ENCODE measurements at places on chromosomes 16 and 17.

DNA sequence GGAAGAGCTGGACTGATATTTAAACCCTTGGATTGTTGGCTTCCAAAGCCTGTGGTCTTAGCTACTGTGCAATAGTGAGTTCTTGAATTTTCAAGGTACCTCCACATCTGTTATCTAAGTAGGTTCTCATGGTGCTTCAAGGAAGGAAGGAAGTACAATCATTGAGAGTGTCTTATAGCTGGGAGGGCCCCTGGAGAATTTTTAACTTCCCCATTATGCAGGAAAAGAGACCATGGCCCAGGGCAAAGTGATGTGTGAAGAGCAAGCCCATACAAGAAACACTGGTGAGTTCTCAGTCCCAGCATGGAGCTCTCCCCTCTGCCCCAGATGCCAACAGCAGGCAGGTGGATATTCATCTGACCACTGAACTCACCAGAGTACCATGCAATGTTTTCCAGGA is 169.0 kb upstream of the IRX6 start:
- DNase-seq = no peak

DNA sequence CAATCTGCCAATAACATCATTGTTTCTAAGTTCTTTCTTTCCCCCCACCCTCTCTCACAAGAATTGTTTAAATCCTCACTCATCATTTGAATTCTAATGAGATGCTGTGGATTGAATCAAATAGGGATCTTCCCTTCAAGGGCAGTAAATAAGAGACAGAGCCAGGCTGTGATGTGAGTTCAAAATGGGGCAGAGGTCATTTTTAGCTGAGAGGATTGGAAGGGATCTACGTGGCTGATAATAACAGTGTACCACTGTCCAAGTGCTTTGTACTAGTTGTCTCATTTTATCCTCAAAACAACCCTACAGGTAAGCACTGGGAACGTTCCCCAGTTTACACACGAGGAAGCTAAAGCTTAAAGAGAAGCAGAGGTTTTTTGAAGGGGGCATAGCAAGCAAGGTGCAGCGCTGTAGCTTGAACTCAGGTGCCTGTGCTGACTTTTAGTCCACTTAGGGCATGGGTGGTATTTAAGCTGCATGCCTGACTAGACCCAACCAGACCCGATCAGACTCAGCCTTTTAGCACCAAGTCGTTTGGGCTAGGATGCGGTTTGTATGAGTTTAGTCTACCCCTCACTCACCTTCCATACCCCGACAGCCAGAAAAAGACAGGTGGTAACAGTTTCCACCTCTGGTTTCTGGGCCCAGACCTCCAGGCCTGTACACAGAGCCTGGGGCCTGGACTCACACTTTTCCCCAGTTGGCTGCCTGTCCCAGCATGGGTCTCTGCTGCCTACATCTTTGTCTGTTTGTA is 39.2 kb upstream of the CCR7 start:
- no peak for DNase-seq

DNA sequence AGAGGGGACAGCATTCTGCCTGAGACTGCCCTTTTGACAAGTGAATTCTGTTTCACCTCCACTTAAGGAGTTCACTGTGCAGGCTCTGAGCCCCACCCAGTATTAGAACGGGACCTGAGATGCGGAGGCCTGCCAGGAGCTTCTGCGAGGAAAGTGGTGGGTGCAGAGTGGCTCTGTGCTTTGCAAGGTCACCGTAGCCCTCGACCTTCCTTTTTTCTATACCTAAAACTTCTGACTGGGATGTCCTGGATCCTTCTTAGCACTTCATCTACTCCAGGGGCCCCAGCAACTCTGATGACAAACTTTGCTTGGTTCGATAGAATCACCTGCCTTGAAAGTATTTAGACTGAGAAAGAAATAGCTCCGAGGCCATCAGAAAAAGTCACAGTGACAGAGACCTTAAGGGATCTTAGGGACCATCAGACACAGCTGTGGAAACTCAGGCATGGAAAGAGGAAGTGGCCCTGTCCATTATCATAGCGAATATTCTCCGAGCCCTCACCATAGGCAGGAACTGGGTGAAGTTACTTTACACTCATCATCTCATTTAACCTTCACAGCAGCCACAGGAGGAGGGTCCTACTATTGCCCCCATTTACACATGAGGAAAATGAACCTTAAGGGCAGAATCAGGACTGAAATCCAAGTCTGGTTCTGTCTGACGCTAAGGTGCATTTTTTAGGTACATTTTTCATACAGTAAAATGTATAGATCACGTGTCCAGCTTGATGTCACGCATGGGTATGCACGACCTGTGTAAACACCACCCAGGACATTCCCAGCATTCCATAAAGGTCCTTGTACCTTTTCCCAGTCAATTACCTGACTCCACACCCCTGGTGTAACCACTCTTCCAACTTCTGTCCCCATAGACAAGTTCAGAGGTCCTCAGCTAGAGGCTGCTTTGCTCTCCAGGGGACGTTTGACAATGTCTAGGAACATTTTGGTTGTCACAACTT is 676 bp upstream of the KRT13 start:
- no peak for DNase-seq

- DNase-seq = no peak
Observed at GRCh38 chr17:58702045-58702476, 9.7 kb downstream of the RAD51C start.

GRCh38 chr16:69241926-69242325 is 55.0 kb downstream of the SNTB2 start:
- no peak for DNase-seq

Data from stimulated activated CD4-positive, alpha-beta T cell treated with anti-CD3 and anti-CD28 coated beads, TNF-alpha, amount 100 ng/mL, for 48 hours (primary cell).